CD8-positive, alpha-beta memory T cell (primary cell): ENCODE measurements at places on chromosomes 7 and 10. TPM values are rescaled to one million over a fixed set of nuclear protein-coding genes. Genes with fewer than 3 reads are reported as not detected.

- H3K4me1 ChIP-seq = no peaks in the 10 kb centered on the region
- no peak overlapping the region for H3K4me3 ChIP-seq
- DNase-seq = no peak
- no peak overlapping the region for H3K27ac ChIP-seq
These were observed 96.9 kb downstream of the KIAA1217 start for GRCh38 chr10:24305551-24306506.

Gene KNDC1
- not detected for total RNA-seq

Gene FZD1
- total RNA-seq = 0.02 TPM

Gene AGAP5
- total RNA-seq = 7.4 TPM

Gene TET1
- total RNA-seq = 0.44 TPM

DNA sequence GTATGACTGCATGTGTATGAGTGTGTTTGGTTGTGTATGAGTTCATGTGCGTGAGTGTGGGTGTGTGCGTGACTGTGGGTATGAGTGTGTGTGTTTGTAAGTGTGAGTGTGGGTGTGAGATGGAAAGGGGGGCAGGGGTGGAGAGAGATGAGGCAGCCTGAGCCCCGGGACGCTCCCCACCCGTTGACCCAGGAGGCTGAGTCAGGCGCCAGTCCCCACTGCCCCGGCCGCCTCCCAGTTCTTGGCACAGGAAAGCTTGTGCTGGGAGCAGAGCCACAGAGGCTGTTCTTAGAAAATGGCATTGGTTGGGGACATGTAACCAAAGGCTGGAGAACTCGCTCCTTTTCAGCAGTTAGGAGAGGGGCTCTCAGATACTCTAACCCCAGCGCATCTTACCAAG, 27.8 kb upstream of the NUB1 start:
- no peaks in the 10 kb centered on the region for H3K36me3 ChIP-seq
- H3K4me3 ChIP-seq = no peak overlapping the region
- DNase-seq = no peak
- no peak overlapping the region for H3K27ac ChIP-seq
- no peaks in the 10 kb centered on the region for H3K27me3 ChIP-seq

GRCh38 chr7:69276011-69276729, 322.1 kb upstream of the AUTS2 start:
- H3K27ac ChIP-seq = no peak overlapping the region
- H3K27me3 ChIP-seq = no peaks in the 10 kb centered on the region
- H3K36me3 ChIP-seq = no peaks in the 10 kb centered on the region
- H3K4me1 ChIP-seq = no peaks in the 10 kb centered on the region
- H3K4me3 ChIP-seq = no peak overlapping the region

Gene PPP1R3C
- not detected for total RNA-seq

DNA sequence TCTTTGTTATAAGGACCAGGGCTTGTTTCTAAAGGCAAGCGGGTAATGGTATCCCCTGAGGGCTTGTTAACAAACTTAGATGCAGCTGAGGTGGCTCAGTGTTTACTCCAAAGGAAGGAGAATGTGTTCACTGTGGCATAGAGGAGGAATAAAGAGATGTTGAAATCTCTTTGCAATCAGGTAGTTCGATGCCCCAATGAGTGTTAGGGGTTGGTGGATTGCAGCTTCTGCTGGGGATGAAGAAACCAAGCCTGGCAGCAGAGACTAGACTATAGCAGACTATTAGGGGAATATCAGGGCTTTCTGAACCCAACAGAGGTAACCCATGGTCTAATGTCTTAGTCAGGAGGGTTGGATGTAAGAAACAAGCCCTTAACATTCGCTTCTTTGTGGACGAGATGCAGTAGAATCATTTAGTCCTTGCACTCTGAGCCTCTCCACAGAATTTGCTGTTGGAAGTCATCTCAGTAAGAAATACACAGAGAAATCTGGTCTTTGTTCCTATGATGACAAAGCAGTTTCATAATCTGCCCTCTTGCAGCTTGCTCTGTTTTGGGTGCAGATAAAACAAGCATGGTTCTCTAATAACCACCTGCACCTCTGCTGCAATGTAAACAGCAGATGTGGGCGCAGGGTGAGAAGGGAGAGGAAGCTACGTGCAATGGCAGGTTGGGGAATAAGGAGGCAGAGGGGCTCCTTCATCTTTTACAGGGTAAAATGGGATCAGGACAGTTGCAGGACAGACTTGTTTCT, 108.6 kb downstream of the NRF1 start:
- H3K27ac ChIP-seq = peak overlapping the region; percentile 10
- no peaks in the 10 kb centered on the region for H3K27me3 ChIP-seq
- peaks cover 15% of the 10 kb centered on the region for H3K36me3 ChIP-seq
- DNase-seq = no peak

DNA sequence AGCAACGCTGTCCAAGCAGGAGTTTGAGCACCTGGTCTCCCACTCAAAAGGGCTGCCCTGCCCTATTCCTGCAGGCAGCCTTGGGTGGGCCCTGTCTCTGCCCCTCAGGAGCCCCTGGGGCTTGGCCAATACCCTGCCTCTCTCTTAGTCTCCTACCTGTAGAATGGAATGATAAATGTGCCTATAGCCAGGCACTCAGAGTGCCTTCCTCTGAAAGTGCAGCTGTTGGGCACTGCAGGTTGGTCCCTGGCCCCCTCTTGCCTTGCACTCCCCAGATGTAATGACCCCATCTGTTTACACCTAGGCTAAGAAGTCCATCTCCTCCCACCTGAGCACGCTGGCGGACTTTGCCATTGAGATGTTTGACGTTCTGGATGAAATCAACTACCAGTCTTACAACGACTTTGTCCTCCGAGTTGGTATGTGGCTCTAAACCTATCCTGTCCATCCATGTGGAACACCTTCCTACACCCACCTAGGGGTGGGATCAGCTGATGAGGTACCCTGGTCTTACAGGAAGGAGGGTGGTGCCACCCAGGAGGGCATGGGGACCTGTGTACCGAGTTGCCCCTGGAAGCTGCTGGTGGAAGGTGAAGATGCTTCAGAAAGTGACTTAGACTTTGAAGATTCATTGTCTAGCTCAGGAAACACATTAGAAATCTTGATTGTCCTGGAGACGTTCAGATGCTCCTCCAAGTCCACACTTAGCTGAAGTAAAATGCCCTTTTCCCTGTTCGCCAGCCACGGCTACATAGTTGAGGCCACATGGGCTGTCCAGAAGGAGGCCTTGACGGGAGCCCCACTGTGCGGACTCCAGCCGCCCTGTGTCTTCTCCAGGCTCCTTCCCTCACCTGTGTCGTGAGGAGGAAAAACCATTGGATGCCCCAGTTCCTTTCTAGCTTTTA, 134.1 kb downstream of the ADCY1 start:
- H3K27me3 ChIP-seq = no peaks in the 10 kb centered on the region
- no peak overlapping the region for H3K4me3 ChIP-seq
- no peak for DNase-seq

DNA sequence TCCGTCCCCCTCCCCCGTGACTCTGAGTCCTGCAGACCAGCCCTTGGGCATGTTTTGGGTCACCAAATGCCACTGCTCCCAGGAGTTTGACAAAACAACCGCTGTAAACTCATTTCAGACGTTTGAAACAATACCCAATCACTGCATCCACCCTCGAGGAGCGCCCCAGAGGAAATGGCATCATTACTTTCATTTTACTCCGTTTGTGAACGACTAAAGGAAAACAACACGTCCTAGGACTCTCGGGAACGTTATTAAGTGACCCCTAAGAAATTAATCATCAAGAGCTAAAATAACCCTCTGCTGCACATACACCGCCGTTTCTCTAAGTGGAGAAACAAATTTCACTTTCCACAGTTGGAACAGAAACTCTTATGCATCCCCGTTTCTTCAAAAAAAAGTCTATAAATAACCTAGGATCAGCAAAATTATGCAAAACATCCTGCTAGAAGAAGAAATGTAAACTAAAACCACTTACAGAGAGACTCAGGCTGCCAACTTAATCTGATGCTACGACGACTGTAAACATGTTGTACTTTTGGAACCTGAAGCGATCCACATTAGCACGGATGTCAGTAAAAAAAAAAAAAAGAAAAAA, 109.9 kb upstream of the EFCAB10 start:
- H3K4me1 ChIP-seq = peaks cover 26% of the 10 kb centered on the region
- H3K27ac ChIP-seq = peak overlapping the region; percentile 89
- no peaks in the 10 kb centered on the region for H3K27me3 ChIP-seq
- DNase-seq = no peak
- no peaks in the 10 kb centered on the region for H3K36me3 ChIP-seq

DNA sequence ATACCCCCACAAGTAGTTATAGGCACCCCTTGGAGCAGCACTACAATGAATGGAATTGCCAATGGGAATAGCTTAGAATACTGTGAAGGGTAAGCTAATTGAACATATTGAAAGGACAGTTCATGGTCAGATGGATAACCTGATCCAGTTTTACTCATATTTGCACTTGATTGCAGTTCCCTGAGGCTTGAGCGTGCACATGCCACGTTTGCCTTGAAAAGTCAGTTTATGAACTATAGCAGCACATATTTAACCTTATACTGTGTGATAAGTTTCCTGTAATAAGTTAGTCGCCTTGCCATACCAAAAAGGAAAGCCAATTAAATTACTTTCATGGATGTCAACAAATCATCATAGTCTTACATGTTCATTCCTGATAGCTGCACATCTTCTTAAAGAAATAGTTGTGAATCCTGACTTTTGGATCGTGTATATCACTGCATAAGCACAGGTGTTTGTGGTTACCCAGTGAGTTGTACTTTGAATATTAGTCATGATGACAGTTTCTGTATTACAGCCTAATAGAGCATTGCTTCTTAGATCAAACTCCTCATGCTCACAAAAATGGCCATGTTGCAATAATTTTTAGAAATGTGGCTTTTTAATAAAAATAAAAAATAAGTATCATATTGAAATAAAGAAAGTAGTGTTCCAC, 21.6 kb downstream of the DNTT start:
- no peak overlapping the region for H3K27ac ChIP-seq
- no peaks in the 10 kb centered on the region for H3K4me1 ChIP-seq
- DNase-seq = no peak
- H3K36me3 ChIP-seq = no peaks in the 10 kb centered on the region

Gene BLNK
- total RNA-seq = not detected

GRCh38 chr10:86443069-86443468, 76.5 kb upstream of the GRID1 start:
- no peaks in the 10 kb centered on the region for H3K4me1 ChIP-seq
- no peak overlapping the region for H3K4me3 ChIP-seq
- no peaks in the 10 kb centered on the region for H3K27me3 ChIP-seq
- peaks cover 22% of the 10 kb centered on the region for H3K36me3 ChIP-seq
- no peak for DNase-seq
- no peak overlapping the region for H3K27ac ChIP-seq

- peaks cover 3% of the 10 kb centered on the region for H3K27me3 ChIP-seq
- no peak overlapping the region for H3K27ac ChIP-seq
- H3K4me3 ChIP-seq = no peak overlapping the region
- H3K4me1 ChIP-seq = no peaks in the 10 kb centered on the region
- DNase-seq = no peak
These were observed 40.2 kb upstream of the PAX2 start for GRCh38 chr10:100705139-100705538.

DNA sequence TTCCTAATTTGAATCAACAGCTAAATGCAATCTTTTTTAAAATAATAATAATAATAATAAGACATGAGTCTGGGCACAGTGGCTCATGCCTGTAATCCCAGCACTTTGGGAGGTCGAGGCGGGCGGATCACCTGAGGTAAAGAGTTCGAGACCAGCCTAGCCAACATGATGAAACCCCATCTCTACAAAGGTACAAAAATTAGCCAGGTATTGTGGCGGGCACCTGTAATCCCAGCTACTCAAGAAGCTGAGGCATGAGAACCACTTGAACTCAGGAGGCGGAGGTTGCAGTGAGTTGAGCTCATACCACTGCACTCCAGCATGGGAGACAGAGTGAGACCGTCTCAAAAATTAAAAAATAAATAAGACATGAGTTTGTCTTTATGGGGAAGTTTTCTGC, 3.9 kb downstream of the DIP2C start:
- H3K36me3 ChIP-seq = no peaks in the 10 kb centered on the region
- no peaks in the 10 kb centered on the region for H3K4me1 ChIP-seq
- no peaks in the 10 kb centered on the region for H3K27me3 ChIP-seq
- no peak overlapping the region for H3K4me3 ChIP-seq

- no peaks in the 10 kb centered on the region for H3K27me3 ChIP-seq
- no peak for DNase-seq
- H3K36me3 ChIP-seq = no peaks in the 10 kb centered on the region
These were observed 50.4 kb upstream of the NFE2L3 start for GRCh38 chr7:26101361-26102151.

Gene RBP4
- total RNA-seq = not detected
